ENCODE measurements at places on chromosomes 4 and X.

GRCh38 chr4:47838445-47838844, 578 bp upstream of the CORIN start:
- DNase-seq: no peak

DNA sequence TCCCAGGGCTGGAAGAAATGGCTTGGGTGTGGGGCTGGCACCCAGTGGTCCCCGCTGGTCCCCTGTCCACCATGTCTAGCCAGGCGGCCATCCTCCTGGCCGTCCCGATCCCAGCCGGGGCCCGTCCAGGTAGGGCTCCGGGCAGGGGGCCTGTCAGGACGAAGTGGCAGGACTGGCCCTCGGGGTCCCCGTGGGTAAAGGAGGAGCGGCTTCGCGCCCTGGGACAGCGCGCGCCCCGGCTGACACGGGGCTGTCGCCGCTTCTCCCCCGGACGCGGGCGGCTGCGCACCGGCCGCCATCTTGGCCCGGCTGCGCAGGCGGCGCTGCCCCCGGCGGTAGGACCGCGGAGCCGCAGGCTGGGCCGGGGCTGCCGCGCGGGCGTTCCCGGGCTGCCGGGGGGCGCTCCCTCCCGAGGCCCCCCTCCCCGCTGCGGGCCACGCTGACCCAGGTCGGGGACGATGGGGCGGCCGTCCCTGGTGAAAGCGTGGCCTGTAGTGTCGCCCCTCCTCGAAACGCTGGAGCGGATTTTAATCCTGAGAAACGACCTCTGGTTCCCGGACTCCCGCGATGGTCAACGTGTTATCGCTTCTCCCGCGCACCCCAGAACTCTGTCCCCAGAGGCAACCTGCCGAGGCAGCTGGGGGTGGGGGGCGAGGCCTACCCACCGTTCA, 60.4 kb upstream of the BCOR start:
- no peak for DNase-seq

DNA sequence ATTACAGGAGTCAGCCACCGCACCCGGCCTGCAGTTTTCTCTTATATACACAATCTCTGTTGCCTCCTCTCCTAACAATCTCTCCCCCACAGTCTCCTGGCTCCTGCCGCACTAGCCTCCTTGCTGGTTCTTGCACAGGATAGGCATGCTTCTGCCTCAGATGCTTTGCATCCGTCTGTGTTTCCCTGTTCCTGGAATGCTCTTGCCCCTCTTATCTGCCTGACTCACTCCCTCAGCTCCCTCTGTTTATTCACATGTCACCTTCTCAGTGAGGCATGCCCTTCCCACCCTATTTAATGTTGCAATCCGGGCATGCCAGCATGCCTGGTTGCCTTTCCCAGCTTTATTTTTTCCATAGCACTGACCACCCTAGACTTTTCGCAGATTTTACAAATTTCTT, 161.9 kb downstream of the PHF8 start:
- no peak for DNase-seq

- DNase-seq: no peak
These were observed 72.1 kb upstream of the DOCK11 start for GRCh38 chrX:118423558-118423957.

DNA sequence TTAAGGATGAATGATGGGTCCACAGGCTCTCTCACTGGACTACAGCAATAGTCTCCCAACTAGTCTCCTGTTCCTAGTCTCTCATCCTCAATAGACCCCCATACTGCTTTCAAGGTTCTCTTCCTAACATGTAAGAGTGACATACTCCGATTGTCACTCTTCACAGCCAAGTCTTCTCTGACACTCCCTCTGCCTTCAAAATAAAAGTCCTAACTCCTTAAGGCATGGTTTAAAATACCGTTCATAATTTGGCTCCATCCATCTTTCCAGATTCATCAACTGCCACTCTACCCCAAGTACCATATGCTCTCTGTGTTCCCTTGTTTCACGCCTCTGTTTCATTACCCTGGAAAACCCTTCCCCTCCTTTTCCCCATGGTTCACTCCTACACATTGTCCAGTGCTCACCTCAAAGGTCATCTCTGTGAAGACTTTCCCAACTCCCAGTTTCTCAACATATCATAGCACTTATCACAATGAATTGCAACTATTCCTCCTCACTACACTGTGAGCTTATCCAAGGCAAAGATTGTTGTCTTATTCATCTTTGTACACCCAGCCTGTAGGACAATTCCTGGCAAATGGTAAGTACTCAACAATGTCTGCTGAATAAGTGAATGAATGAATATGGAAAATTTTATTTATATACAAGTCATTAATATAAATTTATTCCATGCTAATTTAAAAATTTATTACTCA, 26.0 kb downstream of the SMARCA1 start:
- DNase-seq: no peak

DNA sequence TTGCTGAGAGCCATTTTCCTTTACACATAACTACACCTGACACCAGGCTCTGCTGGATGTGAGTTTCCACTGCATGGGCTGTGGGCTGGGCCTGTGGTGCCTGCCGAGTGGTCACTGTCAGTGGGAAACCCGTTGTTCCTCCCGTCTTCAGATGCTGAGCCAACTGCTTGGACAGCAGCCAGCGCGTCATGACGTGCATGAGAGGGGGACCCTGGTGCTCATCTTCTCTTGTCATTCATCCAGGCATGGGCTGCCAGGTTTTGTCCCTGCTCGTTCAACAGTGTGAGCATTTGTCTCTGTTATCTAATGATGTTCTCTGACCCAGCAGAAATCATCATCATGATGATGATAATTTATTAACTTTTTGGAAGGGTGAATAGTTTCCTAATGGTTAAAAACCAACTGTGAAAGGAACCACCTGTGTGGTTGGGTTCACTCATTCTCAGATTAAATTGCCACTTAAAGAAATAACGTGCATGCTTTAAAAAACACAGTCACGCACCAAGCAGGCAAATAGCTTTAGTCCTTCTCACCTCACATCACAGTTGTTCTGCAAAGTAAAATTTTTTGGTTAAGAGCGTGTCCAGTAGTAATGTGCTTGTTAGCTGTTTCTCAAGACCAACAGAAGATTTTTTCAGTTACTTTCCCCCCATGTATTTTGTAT, 19.9 kb upstream of the CLDN34 start:
- DNase-seq: no peak

DNA sequence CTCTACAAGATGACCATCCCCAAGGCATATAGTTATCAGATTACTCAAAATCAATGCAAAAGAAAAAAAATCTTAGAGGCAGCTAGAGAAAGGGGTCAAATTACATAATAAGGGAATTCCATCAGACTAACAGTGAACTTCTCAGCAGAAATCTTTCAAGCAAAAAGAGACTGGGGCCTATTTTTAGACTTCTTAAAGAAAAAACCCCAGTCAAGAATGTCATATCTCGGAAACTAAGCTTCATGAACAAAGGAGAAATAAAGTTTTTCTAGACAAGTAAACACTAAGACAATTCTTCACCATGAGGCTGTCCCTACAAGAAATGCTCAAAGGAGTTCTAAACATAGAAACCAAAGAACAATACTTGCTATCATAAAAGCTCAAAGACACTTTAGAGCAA, 51.7 kb downstream of the RAB28 start:
- DNase-seq: no peak
